ENCODE measurements at places on chromosomes 6 and 20.

DNA sequence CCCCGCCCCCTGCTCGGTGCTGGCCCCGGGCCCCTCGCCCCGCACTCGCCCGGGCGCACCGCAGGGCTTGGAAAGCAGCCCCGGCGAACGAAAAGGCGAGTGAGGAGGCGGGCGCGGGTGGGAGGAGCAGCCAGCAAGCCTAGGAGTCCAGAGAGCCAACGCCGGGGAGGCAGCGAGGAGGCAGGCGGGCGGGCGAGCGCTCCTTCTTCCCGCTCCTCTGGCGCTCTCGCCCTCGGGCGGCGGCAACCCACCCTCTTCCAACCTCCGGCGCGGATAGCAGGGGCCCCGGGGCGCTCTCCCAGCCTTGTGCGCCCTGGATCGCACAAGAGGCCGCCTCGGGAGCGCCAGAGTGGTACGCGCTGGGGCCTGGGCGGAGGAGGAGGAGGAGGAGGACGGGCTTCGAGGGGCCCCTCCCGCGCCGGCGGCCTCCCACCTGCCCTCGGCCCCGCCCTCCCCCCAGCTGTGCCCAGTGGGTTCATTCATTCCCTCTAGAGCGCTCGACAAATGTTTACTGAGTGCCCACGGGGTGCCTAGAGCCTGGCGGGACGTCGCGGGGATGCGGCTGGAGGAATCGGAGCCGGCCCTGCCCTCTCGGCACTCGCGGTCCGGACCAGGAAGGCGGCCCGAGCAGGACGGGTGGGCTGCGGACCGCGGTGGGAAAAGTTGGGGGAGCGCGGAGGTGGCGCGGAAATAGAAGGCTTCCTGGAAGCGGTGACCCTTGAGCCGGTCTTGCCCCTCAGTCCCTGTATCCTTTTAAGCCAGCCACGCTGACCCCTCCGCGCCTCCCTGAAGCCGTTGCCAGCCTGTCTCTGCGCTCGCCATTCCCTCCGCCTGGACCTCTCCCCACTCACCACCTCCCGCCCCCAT lies at the start of gene BMP7:
TSS of gene BMP7 (minus strand) at position 351 of the 867 bp plus-strand sequence. CDS start 519 bp downstream, outside the sequence.
- no peak for DNase-seq

DNA sequence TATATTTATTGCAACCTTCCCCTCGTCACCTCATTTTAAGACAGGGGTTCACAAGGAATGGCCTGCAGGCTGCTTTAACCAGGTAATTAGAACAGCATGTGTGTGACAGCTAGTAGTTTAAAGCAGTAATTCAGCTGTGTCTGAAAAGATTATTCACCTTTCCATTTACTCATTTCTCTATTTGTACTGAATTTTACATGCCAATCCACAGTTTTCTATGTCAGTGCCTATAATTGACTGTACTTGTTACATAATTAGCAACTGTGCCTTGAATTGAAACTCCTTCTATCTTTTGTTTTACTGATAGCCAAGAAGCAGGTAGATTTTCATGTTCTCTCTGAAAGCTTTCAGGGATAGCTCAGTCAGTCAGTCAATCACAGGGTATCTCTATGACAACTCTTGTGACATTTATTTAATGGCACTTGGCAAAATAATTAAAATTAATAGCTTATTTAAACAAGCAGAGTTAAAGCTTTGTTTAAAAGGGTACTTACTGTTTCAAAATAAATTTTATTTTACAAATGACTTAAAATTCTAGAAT lies 214.0 kb downstream of the ZFAND3 start:
- DNase-seq = no peak

GRCh38 chr6:120096696-120097260 lies 747.2 kb upstream of the MAN1A1 start:
- DNase-seq = no peak

GRCh38 chr6:129657483-129657882 lies 52.5 kb downstream of the ARHGAP18 start:
- DNase-seq = no peak

- no peak for DNase-seq
Measured at GRCh38 chr6:74041420-74041819, 345.4 kb downstream of the CD109 start.

- no peak for DNase-seq
Measured at GRCh38 chr20:29874476-29875202, 1382.8 kb upstream of the DEFB115 start.

GRCh38 chr20:13984211-13984610 lies 6.2 kb downstream of the SEL1L2 start:
- DNase-seq = no peak
